ENCODE measurements at places on chromosomes 3 and 15.
A peak's percentile ranks its signal among the peaks of the same experiment; 100 is the strongest.

DNA sequence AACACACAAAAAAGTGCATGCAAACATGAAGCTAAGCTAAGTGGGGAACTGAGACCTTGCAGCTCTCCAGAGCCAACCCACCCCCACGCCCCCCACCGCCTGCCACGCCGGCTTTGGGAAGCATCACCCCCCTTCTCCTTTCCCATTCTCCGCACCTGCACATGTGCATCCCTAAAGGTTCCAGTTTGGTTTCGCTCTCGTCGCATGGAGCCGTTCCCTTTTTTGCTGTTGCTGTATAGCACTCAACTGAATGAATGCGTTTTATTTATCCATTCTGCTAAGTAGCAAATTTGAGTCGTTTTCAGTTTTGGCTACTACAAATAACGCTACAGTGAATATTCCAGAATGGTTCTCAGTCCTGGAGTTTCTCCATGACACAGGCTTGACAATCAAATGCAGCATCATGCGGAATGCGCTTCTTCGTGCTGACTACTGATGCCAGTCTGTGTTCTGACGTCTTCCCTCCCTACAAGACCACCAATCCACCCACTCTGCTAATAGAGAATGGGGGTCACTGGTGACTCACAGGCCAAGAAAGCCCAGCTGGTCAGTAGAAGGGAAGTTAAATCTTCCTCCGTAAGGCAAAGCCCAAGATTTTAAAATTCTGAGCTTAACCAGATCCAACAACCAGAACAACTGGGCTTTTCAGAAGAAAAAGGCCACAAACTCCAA lies 115.3 kb downstream of the XXYLT1 start:
- peak; percentile 80 for DNase-seq

GRCh38 chr15:59543721-59544547 lies 67.6 kb upstream of the GCNT3 start:
- no peak for DNase-seq

DNA sequence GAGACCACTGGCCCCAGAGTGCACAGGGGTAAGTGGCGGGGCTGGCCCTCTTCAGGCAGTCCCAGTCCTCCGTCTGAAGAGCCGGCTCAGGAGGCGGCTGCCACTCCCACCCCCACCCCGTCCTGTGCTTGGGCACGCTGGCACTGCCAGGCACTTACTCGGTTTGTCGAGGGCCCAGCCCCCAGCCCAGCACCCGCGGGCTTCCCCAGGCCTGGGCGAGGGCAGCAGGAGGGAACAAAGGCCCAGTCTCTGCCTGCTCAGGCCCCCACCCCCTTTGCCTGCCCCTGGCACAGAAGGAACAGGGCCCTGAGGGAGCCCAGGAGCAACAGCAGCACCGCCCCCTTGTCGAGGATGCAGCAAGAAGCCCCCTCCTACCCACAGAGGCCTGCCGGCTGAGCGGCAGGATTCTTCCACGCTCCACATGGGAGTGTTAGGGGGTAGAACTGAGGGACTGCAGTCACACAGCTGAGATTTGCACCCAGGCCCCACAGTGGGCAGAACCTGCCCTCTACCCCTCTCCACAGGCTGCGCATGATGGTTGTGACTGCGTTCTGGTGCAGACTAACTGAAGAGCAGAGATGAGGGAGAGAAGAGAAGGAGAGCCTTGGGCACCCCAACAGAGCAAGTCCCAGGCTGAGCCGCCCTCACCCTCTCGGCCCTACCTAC lies 8.9 kb downstream of the DUSP7 start:
- no peak for DNase-seq

GRCh38 chr3:155778462-155778861 lies 27.6 kb downstream of the C3orf33 start:
- no peak for DNase-seq

- DNase-seq: no peak
These were observed 154.5 kb downstream of the KLF13 start for GRCh38 chr15:31481142-31481541.

- no peak for DNase-seq
These were observed 21.4 kb upstream of the ZBED2 start for GRCh38 chr3:111616417-111617105.

DNA sequence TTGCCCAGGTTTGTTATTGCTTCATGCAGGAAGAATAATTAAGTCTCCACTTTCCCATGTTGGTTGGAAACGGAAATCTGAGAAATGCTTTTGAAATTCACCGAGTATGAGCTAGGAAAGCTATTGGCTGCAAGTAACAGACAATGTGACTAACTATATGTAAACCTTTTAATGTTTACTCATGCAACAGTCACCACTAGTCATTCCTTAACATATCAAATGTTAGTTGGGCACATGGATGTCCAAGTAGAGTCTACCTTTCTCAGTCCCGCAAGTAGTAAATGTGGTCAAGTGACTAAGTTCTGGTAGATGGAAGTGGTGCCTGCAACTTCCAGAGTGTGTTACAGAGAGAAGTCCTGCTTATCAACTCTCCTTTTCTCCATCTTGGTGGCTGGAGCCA lies 52.5 kb downstream of the KLF15 start:
- DNase-seq: no peak

GRCh38 chr3:142660893-142661292 lies 62.9 kb upstream of the TRPC1 start:
- no peak for DNase-seq

- no peak for DNase-seq
These were observed 163.2 kb downstream of the WNT7A start for GRCh38 chr3:13716540-13717221.

DNA sequence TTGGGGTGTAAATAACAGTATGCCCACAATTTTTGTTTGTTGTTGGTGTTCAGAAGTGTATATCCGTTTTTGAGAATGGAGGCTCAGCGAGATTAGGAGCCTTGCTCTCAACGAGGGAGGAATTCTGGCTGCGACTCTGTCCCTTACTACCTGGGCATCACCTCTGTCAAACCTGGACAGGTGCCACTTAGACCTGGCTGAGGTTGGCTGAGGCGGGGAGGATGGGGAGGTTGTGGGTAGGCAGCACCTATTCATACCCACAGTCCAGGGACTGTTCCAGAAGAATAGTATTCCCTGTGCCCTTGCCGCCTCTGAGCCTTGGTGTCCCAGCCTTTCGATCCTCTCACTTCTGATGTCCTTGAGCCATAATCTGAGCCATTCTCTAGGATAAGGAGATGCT lies 99.9 kb downstream of the LINGO1 start:
- DNase-seq: no peak

DNA sequence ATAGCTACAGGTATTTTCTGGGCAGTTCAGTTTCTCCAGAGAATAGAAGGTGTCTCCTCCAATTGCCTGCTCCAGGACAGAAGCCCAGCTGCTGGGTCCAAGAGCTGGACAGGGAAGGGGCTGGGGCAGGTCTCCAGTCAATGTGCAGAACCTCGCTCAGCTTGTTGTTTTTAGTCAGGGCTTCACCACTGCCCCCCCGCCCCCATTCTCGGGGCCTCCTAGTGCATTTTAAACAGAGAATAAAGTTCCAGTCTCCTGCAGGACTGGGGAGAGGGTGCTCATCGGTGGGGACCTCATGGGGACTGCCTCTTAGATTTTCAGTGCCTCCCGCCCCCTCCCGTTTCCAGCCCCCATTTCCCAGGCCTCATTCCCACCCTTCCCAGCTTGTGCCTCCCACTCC lies 216.6 kb downstream of the XXYLT1 start:
- no peak for DNase-seq

- no peak for DNase-seq
These were observed 31.2 kb upstream of the LACTB start for GRCh38 chr15:63090472-63090871.

- no peak for DNase-seq
These were observed 182.3 kb upstream of the FAM3D start for GRCh38 chr3:58848826-58849225.

DNA sequence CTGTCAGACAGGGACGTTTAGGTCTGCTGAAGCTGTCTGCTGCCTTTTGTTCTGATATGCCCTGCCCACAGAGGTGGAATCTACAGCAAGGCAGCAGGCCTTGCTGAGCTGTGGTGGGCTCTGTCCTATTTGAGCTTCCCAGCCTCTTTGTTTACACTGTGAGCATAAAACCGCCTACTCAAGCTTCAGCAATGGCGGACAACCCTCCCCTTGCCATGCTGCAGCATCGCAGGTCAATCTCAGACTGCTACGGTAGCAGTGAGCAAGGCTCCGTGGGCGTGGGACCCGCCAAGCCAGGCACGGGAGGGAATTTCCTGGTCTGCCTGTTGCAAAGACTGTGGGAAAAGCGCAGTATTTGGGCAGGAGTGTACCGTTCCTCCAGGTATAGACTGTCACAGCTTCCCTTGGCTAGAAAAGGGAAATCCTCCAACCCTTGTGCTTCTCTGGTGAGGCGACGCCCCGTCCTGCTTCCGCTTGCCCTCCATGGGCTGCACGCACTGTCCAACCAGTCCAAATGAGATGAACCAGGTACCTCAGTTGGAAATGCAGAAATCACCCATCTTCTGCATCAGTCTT lies 71.4 kb downstream of the SPSB4 start:
- no peak for DNase-seq

GRCh38 chr15:90184119-90184785 lies 16.9 kb upstream of the SEMA4B start:
- DNase-seq: no peak

- no peak for DNase-seq
These were observed 64.0 kb downstream of the TMEM44 start for GRCh38 chr3:194569252-194569651.

GRCh38 chr3:61448378-61448777 lies 113.0 kb upstream of the PTPRG start:
- no peak for DNase-seq

DNA sequence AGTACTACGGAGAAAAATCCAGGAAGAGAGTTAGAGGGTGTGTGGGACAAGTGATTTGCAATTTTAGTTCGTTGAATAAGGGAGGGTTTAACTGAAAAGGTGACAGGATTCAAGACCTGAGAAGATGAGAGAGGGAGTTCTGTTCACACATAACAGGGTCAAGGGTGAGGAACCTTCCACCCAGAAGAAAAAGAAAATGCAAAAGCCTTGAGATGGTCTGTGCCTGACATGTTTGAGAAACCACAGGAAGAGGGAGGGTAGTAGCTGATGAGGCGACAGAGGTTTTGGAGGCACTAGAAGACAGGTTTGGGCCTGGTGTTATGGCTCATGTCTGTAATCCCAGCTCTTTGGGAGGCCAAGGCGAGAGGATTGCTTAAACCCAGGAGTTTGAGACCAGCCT lies 591 bp upstream of the SLC25A20 start:
- no peak for DNase-seq

DNA sequence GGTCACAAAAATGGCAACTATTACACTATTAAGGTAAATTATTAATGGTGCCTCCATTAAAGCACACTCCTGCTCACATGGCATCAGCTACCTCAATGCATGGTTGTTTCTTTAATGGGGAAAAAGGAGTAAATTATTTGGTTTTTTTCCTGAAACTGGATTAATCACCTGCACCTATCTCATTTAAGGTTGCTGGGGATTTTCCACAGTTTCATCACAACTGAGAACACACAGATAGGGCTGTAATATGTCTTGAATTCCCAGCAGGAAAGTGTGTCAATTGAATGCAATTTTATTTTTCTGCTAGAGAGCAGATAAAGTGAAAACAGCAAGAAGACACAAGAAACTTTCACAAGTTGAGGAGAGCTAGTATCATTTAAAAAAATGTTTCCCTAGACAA lies 36.4 kb downstream of the RFTN1 start:
- DNase-seq: no peak

- DNase-seq: no peak
These were observed 1.4 kb upstream of the ROBO1 start for GRCh38 chr3:79769229-79769628.

DNA sequence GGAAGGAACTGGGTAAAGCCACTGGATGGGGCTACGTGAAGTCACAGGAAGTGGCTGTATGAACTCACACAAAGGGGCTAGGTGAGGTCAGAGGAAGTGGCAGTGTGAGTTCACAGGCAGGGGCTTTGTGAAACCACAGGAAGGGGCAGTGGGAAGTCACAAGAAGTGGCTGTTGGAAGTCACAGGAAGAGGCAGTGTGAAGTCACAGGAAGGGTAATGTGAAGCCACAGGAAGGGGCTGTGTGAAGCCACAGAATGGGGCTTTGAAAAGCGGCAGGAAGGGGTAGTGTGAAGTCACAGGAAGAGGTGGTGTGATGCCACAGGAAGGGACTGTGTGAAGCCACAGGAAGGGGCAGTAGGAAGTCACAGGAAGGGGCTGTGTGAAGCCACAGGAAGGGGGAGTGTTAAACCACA lies 34.6 kb downstream of the GASK1A start:
- no peak for DNase-seq

GRCh38 chr3:127207727-127208482 lies 15.0 kb downstream of the PRR23E start:
- DNase-seq: no peak

GRCh38 chr15:95350908-95351307 lies 979.6 kb upstream of the NR2F2 start:
- no peak for DNase-seq

GRCh38 chr3:113485161-113485609 lies 29.8 kb downstream of the SPICE1 start:
- DNase-seq: no peak

GRCh38 chr3:114892880-114893279 lies 254.2 kb downstream of the ZBTB20 start:
- no peak for DNase-seq

- DNase-seq: peak; percentile 19
These were observed 3.2 kb downstream of the ANP32A start for GRCh38 chr15:68817304-68818065.

- DNase-seq: no peak
These were observed 30.8 kb downstream of the CMSS1 start for GRCh38 chr3:99848433-99848832.

GRCh38 chr3:189862385-189862998 lies 231.3 kb downstream of the TP63 start:
- DNase-seq: no peak

GRCh38 chr3:187931101-187931500 lies 185.8 kb upstream of the BCL6 start:
- DNase-seq: no peak

DNA sequence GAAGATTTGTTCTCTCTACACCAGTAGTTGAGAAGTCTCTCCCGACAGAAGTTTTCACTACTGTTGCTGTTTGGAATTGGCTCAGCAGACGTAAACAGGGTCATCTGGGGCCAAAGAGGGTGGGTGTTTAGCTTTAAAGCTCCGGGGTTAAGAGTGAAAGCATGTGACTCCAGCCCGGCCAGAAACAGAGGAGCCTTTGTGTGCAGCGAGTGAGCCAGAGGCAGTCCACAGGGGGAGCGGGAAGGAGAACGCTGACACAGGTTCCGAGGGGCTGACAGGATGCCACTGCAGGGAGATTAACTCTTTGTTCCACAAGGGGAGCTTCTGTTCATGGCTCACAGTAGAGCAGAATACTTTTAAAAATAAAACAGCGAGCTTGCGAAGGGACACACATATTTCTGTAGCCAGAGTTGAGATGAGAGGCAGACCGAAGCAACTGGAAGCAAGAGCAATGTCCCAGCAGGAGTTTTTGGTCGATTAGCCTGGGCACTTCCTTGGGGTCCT lies 26.9 kb downstream of the BMF start:
- DNase-seq: no peak

Data from NCI-H2107 (cell line).